Astrocyte (in vitro differentiated cells and primary cell): ENCODE measurements at places on chromosomes 1 and 21. TPM values are rescaled to one million over a fixed set of nuclear protein-coding genes. Genes with fewer than 3 reads are reported as not detected.

GRCh38 chr1:118483245-118484006, 298.4 kb upstream of the SPAG17 start:
- H3K27ac ChIP-seq: no peak overlapping the region
- H3K36me3 ChIP-seq: no peaks in the 10 kb centered on the region
- H3K27me3 ChIP-seq: no peaks in the 10 kb centered on the region

Gene FOXO6
- 1.2 TPM in 2 replicates for total RNA-seq

- H3K4me3 ChIP-seq: no peak overlapping the region
- no peak overlapping the region for H3K27ac ChIP-seq
- H3K27me3 ChIP-seq: no peaks in the 10 kb centered on the region
- no peak for DNase-seq
Observed at GRCh38 chr1:33031506-33031905, 5.2 kb downstream of the AK2 start.

DNA sequence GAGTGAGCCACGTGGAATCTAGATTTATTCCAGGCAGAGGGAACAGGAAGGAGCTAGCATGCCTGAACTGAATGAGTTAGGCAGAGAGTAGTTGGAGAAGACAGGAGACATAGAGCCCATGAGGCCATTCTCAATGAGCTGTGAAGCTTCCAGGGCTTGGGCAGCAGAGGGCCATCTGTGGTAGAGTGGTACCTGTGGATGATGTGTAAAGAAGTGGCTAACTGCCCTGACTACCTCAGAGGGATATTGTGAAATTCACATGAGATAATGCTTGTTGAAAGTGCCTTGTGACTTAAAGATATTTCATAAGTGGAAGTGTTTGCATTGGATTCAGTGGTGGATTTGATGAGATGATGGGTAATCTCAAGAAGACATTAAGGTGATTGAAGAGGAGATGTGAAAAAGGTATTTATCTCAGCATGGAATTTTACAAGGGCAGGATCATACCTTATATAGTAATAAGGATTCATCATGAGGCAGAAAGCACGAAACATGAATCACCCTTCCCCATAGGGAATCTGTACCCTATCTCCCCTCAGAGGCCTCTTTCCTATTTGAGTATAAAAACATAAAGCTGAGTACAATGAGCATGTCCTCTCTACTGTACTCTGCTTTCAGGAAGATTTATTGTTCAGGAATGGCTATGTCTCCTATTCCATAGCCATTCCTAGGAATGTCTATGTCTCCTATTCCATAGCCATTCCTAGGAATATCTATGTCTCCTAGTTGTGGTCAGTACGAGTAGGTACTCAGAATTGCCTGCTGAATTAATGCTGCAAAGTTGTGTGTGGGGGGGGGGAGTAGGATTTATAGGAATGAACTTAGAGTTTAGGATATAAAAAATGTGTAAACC, 146.8 kb downstream of the PAPPA2 start:
- no peak for DNase-seq
- H3K4me1 ChIP-seq: no peaks in the 10 kb centered on the region
- no peaks in the 10 kb centered on the region for H3K27me3 ChIP-seq
- no peak overlapping the region for H3K4me3 ChIP-seq

DNA sequence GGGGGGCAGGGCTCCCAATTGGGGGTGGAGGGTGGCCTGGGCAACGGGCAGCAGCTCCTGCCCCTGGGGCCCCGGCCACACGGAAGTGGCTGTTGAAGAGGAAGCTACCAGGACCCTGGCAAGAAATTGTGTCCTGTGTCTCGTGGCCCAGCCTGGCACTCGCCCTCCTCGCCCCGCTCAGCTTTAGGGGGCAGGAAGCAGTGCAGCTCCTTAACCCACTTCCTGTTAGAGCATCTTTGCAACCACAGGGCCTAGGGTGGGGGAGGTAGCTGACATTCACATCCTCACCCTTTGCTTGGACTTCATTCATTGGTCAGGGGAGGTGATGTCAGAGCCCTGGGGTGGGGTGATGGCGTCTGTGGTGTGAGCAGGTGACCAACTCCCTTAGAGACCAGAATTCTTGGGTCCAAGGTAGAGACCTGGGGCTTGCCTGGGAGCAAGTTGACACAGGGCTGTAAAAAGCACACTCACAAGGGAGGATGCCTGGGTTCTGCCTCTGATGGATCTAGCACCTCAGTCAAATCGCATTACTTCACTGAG, at the start of gene ARHGAP30:
Gene ARHGAP30, minus strand, starts transcription at position 161 of the 540 bp plus-strand sequence. CDS start 267 bp downstream, outside the sequence.
- H3K36me3 ChIP-seq: no peaks in the 10 kb centered on the region
- DNase-seq: no peak
- H3K27ac ChIP-seq: no peak within 1 kb of the TSS

Gene ARPC5
- total RNA-seq: 171 and 180 TPM in 2 replicates

Gene FABP3
- 13.5 and 20.4 TPM in 2 replicates for total RNA-seq

Gene ETNK2
- 8.2 and 9.7 TPM in 2 replicates for total RNA-seq

GRCh38 chr1:229781453-229781852, 155.4 kb downstream of the URB2 start:
- no peak overlapping the region for H3K27ac ChIP-seq
- H3K4me3 ChIP-seq: no peak overlapping the region
- no peaks in the 10 kb centered on the region for H3K36me3 ChIP-seq
- peaks cover 3% of the 10 kb centered on the region for H3K27me3 ChIP-seq

GRCh38 chr1:44168520-44169098, 27.2 kb upstream of the KLF18 start:
- H3K4me3 ChIP-seq: no peak overlapping the region
- H3K27ac ChIP-seq: no peak overlapping the region
- no peaks in the 10 kb centered on the region for H3K36me3 ChIP-seq
- no peaks in the 10 kb centered on the region for H3K4me1 ChIP-seq

DNA sequence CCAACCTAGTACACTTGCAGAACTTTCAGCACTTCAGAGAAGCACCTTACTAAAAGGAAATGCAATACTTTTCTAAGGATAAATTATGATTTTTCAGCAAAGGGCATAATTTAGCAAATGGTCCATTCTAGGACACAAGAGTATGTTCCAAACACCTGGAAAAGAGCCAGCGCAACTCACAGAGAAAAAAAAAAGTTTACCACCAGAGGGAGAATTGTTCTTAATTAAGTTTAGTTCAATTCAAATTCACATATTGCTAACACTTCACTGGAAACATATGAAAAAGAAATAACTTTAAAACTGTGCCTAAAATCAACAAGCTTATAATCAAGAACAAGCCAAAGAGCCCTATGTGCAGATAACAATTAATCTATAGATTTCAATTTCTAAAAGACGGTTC, 338.1 kb downstream of the SEC16B start:
- no peaks in the 10 kb centered on the region for H3K36me3 ChIP-seq
- DNase-seq: no peak
- no peak overlapping the region for H3K4me3 ChIP-seq
- no peaks in the 10 kb centered on the region for H3K4me1 ChIP-seq
- no peak overlapping the region for H3K27ac ChIP-seq
